ENCODE measurements at places on chromosomes 16 and 17. TPM values are rescaled to one million over a fixed set of nuclear protein-coding genes. Genes with fewer than 3 reads are reported as not detected.

The CTRL gene
- 0.34 TPM for total RNA-seq

- no peak for DNase-seq
Observed at GRCh38 chr17:48307814-48308411, 122.1 kb downstream of the SKAP1 start.

GRCh38 chr17:82085931-82086764, 11.9 kb downstream of the FASN start:
- DNase-seq = no peak

DNA sequence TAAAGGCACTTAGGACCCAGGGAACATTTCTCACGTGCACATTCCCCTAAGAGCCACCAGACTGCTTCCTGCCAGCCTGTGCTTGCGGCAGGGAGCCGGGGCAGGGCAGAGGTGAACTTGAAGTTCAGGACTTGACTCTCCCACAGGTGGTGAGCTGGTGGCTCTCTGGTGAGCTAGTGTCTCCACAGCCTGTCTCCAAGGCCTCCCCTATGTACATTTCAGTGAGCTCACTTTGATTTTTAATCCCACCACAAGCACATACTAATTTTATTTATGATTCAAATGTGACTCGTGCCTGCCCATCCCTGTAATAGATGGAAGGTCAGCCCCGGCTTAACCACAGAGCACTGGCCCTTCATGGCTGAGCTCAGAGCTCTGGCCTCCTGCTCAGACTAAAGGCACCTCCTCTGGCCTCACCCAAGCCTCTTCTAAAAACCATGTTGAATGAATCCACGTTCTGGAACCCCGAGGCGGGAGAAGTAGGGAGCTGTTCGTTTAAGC, 9.2 kb downstream of the SNN start:
- no peak for DNase-seq

GRCh38 chr16:58588406-58588805, 41.2 kb downstream of the CNOT1 start:
- no peak for DNase-seq

The ZNF232 gene
- 4.4 TPM for total RNA-seq

The ABCA6 gene
- total RNA-seq = 0.58 TPM

DNA sequence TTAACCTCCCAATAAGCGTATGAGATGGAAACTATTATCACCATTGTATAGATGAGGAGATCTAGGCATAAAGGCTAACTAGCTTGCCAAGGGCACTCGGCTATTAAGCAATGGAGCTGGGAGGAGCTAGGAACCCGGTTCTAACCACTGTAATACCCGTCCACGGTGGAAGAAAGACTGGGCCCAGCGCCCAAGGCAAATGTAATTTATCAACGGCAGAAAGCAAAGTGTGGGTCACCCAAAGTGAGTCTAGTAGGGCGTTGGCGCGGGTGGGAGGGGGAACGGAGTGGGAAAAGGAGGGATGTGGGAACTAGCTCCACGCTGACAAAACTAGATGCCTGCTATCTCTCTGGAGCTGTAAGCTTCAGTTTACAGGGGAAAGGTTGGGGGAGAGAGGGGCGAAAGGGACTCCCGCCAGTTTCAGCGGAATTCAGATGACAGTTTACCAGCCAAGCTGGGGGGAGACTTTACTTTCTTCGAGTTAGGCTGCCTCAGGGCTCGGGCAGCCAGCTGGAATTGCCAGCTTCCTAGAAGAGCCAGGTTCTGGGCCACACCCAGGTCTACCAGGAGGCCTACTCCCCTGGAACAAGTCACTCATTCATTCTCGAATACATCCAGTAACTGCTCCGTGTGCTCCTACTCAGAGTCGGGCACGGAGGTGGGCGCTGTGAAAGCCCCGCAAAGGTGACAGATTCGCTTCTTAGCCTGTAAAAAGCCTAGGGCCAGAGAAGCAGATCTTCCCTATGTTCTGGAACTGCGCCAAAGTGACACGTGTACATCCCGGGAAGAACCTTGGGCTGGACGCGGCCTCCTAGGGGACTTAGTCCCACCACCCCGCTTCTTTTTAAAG, 837 bp downstream of the LRRC59 start:
- no peak for DNase-seq

The GPR139 gene
- total RNA-seq = not detected

The TMEM132E gene
- not detected for total RNA-seq

The CA5A gene
- not detected for total RNA-seq

- no peak for DNase-seq
Observed at GRCh38 chr17:62681939-62682381, 54.5 kb downstream of the MRC2 start.

DNA sequence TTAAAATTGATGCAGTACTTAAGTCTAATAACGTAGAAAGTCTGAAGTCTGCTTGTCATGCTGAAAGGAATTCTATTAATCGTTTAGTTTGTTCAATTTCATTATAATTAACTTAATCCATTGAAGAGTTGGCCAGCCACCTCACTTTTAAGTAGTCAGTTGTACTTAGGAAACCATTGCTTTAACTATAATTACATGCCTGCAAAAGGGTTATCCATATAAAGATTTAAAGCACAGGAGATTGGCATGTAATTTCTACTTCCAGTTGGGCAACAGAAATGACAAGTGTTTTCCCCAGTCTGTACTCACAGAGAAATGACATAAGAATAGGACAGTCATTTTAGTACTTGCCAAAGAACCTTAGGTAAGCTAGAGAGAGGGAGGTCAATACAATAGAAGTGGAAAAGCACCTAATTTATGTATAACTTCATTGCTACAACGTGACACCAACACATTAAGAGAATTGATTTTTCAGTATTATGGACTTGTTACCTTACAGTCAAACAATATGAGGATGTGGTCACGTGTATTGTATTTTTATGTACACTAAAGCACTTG, 3.7 kb upstream of the USP32 start:
- no peak for DNase-seq

GRCh38 chr17:77571155-77571981, 387.1 kb upstream of the TNRC6C start:
- DNase-seq = no peak

- no peak for DNase-seq
Observed at GRCh38 chr17:74446551-74447500, 14.9 kb downstream of the GPRC5C start.

- DNase-seq = no peak
Observed at GRCh38 chr17:51741458-51741857, 417.1 kb downstream of the CA10 start.

- no peak for DNase-seq
Observed at GRCh38 chr16:3982216-3982615, 101.7 kb upstream of the CREBBP start.

Data from glomerular endothelial cell (primary cell).